ENCODE measurements at places on chromosomes 3 and 15.

- DNase-seq = peak; percentile 92
These were observed 2.2 kb downstream of the SNX22 start for GRCh38 chr15:64153480-64154367.

DNA sequence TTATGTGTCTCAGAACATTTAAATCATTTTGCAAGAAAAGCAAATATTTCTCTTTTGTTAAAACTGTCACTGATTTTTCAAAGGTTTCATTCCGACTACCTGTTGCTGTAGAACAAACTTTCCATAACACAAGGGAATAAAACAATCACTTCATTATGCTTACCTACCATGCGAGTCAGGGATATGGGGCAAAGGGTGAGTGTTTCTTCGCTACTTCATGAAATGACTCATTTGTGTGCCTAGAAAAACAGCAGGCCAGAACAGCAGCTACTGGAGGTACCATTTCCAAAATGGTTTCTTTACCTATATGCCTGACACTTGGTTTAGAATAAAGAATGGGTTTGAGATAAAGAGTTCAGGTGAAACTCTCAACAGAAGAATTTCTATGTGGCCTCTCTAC is 712.5 kb downstream of the PLOD2 start:
- DNase-seq = no peak

- no peak for DNase-seq
These were observed 116.9 kb upstream of the SOX14 start for GRCh38 chr3:137647179-137647578.

DNA sequence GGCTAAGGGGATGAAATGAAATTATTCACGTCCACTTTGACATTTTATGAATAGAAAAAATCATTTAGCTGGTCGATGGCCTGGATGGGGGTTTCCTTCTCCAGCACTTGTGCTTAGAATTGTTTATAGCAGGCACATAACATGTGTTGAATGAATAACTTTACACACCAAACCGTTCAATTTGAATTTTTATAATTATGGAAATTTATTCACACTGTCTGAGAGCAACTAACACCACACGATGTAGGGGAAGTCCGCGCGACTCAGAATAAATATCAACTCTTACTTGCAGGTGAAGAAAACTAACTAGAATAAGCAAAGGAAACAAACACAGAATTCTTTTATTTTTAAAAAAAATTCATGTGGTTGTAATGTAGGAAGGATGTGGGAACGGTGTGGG is 81.3 kb downstream of the MINAR1 start:
- DNase-seq = no peak

- no peak for DNase-seq
These were observed 1.9 kb upstream of the WNT7A start for GRCh38 chr3:13881536-13882410.

- DNase-seq = no peak
These were observed 313.7 kb downstream of the GAP43 start for GRCh38 chr3:115937054-115937453.

DNA sequence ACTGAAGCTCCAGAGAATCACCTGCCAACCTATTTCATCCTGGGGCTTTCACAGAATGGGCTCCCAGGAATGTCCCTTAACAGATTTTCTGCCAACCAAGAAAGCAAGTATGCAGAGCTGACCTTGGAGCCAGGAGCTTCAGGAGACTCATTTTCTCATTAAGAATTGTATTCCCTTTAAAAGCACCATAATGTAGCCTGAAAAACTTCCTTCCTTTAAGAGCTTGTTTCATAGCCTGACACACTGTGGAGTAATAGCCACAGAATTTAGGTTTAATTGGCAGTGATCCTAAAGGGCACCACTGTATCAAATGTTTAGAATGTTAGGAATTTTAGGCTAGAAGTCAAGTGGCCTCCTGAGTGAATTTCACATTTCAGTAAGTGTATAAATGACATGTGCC is 309.8 kb downstream of the GBE1 start:
- DNase-seq = no peak
